ENCODE measurements at places on chromosomes 6 and 20. TPM values are rescaled to one million over a fixed set of nuclear protein-coding genes. Genes with fewer than 3 reads are reported as not detected.

LZTS3 gene
- total RNA-seq: 4.7 TPM

PPARD gene
- total RNA-seq: 5.2 TPM

CST4 gene
- total RNA-seq: not detected

FOXO3 gene
- total RNA-seq: 13.8 TPM

GTPBP2 gene
- total RNA-seq: 13.9 TPM

DEFB132 gene
- not detected for total RNA-seq

SEL1L2 gene
- not detected for total RNA-seq

LGSN gene
- 2.0 TPM for total RNA-seq

RFX6 gene
- not detected for total RNA-seq

OR2J3 gene
- total RNA-seq: not detected

C20orf144 gene
- 0.08 TPM for total RNA-seq

TRIM40 gene
- total RNA-seq: not detected

TAAR1 gene
- total RNA-seq: not detected

ELOVL4 gene
- total RNA-seq: 1.5 TPM

KIF25 gene
- total RNA-seq: 0.03 TPM

TCF21 gene
- 0.07 TPM for total RNA-seq

C20orf96 gene
- 12.6 TPM for total RNA-seq

SPATA25 gene
- total RNA-seq: 0.52 TPM

EPPIN gene
- total RNA-seq: not detected

UNC5CL gene
- 0.76 TPM for total RNA-seq

BPIFA2 gene
- total RNA-seq: not detected

MAS1L gene
- not detected for total RNA-seq

SLC17A9 gene
- total RNA-seq: 0.06 TPM

FAM217A gene
- not detected for total RNA-seq

LINC00237 gene
- total RNA-seq: not detected

SLC17A1 gene
- not detected for total RNA-seq

WFDC5 gene
- not detected for total RNA-seq

PRR3 gene
- 17.2 TPM for total RNA-seq

GHRH gene
- not detected for total RNA-seq

LY6G5B gene
- 3.6 TPM for total RNA-seq

CCN5 gene
- 27.9 TPM for total RNA-seq

CDSN gene
- total RNA-seq: not detected

FNDC1 gene
- 0.08 TPM for total RNA-seq

IL17A gene
- not detected for total RNA-seq

RIPOR2 gene
- total RNA-seq: 0.73 TPM

NKX2-4 gene
- total RNA-seq: not detected

CALHM5 gene
- 0.03 TPM for total RNA-seq

ZNF311 gene
- total RNA-seq: 0.22 TPM

SLC22A2 gene
- 0.05 TPM for total RNA-seq

LHFPL5 gene
- 0.09 TPM for total RNA-seq

Measured in A549 treated with Hydrocortisone at 1 μM for 4 hours (cell line).